Stimulated activated CD4-positive, alpha-beta T cell treated with anti-CD3 and anti-CD28 coated beads, Interleukin-2, amount 100 ng/mL, for 4 hours (primary cell): ENCODE measurements at places on chromosomes 11 and 22.

DNA sequence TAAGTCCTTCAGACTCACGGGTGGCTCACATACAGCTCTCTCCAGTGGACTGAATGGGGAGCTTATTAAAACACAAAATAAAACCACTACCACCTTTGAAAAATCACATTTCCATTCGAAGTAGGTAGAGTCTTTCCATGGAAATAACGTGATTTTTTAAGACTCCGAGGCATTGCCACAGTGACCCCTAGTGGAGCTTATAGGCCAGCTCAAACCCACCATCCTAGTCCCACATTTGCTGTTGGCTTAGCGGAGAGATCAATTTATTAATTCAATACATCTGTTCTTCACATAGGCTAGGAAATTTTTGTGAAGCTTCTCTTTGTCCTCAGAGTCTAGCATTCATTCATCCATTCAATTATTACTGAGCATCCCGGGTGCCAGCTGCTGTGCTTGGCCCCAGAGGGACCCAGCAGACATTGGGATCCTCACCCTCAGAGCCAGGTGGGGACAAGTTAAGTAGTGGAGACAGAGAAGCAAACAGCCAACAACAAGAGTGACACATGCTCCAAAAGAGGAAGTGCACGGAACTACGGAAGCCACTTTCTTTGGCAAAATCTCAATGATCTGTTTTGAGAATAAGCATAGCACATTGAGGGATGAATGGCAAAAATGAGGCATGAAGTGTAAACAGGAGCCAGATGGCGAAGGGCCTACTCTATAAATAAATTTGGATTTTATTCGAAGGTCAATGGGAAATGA is 10.2 kb upstream of the P4HA3 start:
- no peak for DNase-seq

GRCh38 chr11:63805844-63806415 is 7.3 kb upstream of the SPINDOC start:
- no peak for DNase-seq

DNA sequence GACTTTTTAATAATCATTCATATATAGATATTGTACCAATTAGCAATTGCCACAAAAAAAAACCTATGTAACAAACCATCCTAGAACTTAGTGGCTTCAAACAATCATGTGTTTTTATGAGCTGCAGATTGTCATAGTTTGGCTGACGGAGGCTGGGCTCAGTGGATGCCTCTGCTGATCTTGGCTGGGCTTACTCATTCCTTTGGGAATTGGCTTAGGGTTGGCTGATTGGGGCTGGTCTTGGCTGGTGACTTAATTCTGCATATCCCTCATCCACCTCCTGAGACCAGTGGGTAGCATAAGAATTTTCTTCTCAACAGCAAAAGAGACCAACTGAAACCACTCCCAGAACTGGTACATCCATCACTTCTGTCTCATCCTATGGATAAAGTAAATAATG is 57.9 kb upstream of the PHF21B start:
- DNase-seq: no peak

DNA sequence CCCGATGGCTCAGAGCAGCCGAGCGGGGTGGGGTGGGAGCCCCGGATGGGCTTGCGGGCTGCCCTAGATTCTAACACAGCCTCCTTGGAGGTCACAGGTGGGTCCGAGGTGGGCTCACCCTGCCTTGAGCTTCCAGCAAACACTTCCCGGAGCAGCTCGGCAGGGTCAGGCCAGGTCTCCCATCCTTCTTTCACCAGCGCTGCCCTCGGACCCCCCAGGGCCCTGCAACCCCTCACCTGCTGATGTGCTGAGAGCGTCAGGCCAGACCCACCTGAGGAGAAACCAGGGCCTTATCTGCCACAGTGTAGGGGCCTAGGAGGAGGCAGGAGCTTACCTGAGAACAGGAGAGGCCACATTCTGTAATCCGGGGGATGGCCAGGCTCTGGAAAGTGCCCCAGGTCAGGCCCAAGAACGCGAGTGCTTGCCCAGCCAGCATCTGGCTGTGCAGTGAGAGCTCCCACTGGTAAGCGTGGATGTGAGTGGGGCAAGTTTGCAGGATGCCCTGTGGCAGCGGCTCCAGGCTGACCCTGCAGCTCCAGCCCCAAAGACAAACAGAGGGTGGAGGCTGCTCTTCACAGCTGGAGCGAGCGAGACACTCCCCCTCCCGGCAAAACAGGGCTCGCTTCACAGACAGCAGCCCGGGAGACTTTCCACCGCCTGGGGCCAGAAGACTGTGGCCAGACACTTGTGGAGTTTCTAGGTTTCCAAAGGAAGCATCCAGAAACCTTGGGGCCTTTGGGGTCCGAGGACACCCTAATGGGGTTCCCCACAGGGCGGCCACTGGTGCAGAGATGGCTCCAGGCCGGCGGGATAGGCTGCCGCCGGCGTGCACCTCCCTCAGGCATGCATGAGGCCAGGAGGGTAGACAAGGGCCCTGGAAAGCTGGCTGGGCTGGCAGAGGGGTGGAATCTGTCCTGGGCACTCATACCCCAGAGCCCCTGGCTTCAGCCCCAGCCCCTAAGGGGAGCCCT is at the start of gene IL17REL:
TSS of gene IL17REL (minus strand) at position 555 of the 971 bp plus-strand sequence. CDS start at position 436, 119 bp downstream.
- no peak for DNase-seq

DNA sequence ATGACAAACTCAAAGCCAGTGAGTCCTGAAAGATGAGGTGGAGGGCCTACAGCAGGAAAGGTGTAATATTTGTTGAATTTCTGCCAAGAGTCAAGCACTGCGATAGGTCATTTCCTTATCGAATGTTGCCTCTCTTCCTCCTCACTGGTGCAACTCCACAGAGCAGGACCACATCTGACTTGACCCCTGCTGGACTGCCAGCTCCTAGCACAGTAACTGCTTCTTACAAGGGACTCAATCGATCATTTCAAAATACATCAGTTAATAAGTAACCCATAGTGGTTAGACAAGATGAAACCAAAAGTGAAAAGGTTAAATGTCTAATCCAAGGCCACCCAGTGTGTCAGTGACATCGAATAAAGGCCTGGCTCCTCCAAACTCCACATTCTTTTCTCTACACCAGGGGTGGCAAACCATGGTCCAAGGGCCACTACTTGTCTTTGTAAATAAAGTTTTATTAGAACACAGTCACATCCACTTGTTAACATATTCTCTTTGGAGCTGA is 98.5 kb upstream of the CSNK2A3 start:
- no peak for DNase-seq

- no peak for DNase-seq
Observed at GRCh38 chr22:27588268-27588667, 213.3 kb downstream of the MN1 start.

DNA sequence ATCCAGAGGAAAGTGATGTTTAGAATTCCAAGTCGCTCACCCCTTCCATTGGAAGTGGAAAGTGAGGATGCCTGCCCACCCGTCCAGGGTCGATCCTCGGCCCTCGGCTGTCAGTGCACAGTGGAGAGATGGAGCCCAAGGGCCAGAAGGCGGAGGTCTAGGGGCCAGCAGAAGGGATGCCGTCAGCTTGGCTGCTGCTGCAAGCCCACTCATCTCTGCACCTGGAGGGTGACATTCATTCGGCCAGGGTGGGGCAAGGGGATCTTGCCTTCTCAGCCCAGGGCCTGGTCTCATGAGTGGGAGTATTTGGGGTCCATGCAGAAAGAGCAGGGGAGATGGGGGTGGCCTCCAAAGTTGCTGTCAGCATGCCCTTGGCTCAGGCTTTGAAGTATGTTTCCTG is 30.7 kb downstream of the LINC01488 start:
- DNase-seq: no peak

- no peak for DNase-seq
Observed at GRCh38 chr22:46740910-46741780, 3.1 kb upstream of the CERK start.

DNA sequence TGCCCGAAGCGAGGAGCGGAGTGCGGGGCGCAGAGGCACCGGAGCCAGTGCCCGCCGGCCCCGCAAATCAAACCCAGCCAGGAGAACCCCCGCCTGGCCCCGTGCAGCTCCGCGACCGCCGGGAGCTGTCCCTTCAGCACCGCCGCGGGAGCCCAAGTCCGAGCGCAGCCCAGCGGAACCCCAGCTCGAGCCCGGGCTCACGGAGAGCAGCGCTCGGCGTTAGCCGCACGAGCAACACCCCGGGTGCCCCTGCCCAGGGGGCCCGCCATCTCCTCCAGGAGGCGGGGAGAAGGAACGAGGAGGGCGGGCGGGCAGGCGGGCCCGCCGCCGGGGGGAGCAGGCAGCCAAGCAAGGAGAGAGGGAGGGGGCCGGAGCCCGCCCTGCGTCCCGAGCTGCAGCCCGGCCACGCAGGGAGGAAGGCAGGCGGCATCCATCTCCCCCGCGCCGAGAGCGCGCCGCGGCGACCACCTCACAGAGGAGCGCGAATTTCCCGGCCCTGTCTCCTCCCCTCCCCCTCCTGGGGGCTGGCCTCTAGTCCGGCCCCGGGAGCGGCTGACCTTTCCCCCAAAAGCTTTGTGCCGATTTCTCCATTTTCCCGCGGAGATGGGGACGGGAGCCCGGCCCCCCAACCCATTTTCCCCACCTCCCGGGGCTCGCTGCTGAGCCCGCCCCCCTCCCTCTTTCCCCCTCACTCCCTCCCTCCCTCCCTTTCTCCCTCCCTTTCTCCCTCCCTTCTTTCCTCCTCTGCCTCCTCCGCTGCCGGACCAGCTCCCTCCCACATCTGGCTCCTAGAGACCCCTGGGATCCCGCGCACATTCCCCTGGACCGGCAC is 621 bp downstream of the KCNC1 start:
- no peak for DNase-seq

GRCh38 chr22:44497218-44497904 is 672 bp downstream of the RTL6 start:
- no peak for DNase-seq

- no peak for DNase-seq
Observed at GRCh38 chr11:48020092-48020755, 39.9 kb downstream of the PTPRJ start.

DNA sequence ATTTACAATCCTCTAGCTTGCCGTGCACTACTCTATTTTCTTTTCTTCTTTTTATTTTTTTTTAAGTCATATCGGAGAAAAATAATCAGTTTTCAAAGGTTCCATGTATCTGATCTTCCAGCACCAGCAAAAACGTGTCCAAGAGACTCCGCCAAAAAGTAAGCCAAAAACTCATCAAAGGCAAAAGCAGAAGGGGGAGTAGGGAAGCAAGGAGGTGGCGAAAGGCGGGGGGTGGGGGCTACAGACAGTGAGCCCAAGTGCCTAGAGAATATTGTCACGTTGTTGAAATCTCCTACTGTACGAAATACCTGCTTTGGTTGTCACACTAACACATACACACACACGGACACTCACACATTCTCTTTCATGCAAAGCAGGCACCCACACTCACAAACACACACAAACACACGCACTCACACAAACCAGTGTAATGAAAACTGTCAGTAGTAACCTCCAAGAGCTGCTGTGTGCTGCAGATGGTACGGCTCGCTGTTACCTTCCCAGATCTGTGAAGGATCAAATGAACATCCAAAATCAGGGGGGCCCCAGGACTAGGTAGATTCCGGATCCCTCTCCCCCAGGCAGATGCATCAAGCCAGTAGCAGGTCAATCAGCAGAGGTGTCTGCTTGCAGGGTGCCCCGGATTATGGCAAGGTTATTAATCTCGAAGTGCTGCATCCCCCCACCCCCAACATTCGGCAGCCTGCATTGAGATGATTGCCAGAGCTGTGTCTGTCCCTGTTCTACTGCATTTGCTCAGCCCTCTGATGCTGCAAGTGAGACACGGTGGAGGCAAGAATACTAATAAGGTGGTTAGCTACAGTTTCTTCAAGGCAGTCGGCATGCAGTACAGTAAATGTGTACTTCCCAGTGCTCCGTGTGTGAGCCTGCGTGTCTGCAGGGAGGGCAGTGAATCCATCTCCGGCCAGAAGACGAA is at the start of gene LRRC4C:
TSS of gene LRRC4C (minus strand) at position 188 of the 937 bp plus-strand sequence.
- no peak for DNase-seq

GRCh38 chr11:20477418-20478090 is 90.0 kb downstream of the PRMT3 start:
- DNase-seq: no peak

DNA sequence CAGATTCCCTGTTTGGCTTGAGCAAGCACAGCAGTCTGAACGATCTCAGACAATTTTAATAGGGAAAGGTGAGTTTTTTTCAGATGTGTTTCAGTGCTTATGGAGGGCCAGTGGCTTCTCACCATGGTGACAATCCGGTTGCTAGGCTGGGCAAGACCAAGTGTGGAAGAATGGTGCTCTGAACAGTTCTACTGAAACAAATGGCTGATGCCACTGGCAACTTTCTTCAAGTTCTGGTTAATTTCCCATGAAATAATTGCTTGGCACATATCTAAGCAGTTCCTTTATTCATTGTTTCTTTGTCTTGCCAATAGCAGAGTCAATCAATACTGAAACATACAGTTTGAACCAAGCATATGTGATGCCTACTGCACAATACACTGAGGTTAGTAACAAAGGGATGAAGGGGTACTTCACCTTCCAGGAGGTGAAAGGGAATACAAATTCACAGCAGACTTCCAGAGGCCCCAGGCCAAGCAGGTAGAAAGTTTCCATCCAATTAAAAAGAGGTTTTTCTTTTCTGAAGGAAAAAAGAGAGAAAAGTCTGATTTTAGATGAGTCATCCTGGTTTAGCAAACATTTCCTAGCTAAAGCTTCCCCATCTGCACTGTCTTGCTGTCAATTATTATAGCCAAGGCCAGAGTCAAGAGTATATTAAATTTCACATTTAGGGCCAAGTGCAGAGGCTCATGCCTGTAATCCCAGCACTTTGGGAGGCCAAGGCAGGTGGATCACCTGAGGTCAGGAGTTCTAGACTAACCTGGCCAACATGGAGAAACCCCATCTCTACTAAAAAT is 21.2 kb upstream of the NDUFC2 start:
- DNase-seq: no peak

DNA sequence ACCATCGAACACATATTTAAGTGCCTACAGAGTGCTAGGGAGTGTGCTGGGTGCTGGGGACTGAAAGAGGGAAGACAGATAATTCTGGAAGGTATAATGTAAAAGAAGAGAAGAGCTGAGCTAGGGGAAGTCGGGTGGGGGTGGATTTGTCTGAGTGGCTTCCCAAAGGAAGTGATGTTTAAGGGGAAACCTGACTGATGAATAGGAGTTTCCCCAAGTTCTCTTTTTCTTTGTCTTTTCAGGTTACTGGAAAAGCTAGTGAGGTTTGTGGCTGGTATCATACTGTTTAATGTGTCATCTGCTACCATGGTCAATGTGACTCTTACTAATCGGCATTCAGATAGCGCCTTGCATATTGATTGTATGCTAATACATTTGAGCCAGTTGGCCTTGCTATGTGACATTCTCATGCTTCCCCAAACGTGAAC is 151.6 kb upstream of the MTMR2 start:
- no peak for DNase-seq

DNA sequence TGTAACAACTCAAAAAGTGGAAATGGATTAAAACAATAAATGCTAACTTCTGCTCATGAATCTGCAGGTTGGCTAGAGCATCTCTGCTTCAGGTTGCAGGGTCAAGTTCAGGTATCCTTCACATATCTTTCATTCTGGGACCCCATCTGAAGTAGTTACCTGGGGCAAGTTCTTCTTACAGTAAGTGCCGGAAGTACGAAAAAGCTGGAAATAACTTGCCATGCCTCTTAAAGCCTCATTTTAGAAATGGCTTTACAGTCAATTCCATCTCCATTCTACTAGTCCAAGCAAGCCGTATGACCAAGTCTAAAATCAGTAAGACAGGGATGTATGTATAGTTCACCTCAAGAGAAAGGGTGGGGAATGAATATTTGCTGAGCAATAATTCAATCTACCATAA is 93.7 kb downstream of the FCHSD2 start:
- DNase-seq: no peak

GRCh38 chr11:126226334-126227084 is 14.9 kb downstream of the FAM118B start:
- no peak for DNase-seq

GRCh38 chr11:68988491-68988890 is 7.7 kb upstream of the MRGPRD start:
- DNase-seq: no peak
